Subcutaneous adipose tissue (tissue), 4 donors: ENCODE measurements at places on chromosomes 3 and 15. TPM values are rescaled to one million over a fixed set of nuclear protein-coding genes. Genes with fewer than 3 reads are reported as not detected.

Gene A4GNT
- total RNA-seq: not detected

Gene COL6A6
- 0.16 TPM for total RNA-seq

Gene NCKIPSD
- total RNA-seq: 49.2 TPM

Gene PBRM1
- 92.7 TPM for total RNA-seq

Gene IQCF5
- total RNA-seq: not detected

Gene MED12L
- total RNA-seq: 0.22 TPM

Gene CRELD1
- 30.2 TPM for total RNA-seq

Gene CPN2
- not detected for total RNA-seq

Gene RTP1
- total RNA-seq: not detected
